ENCODE measurements at places on chromosomes 3 and 15.

GRCh38 chr3:137409584-137409983 lies 354.5 kb upstream of the SOX14 start:
- DNase-seq: no peak

DNA sequence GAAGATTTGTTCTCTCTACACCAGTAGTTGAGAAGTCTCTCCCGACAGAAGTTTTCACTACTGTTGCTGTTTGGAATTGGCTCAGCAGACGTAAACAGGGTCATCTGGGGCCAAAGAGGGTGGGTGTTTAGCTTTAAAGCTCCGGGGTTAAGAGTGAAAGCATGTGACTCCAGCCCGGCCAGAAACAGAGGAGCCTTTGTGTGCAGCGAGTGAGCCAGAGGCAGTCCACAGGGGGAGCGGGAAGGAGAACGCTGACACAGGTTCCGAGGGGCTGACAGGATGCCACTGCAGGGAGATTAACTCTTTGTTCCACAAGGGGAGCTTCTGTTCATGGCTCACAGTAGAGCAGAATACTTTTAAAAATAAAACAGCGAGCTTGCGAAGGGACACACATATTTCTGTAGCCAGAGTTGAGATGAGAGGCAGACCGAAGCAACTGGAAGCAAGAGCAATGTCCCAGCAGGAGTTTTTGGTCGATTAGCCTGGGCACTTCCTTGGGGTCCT lies 26.9 kb downstream of the BMF start:
- peak; percentile 78 for DNase-seq

DNA sequence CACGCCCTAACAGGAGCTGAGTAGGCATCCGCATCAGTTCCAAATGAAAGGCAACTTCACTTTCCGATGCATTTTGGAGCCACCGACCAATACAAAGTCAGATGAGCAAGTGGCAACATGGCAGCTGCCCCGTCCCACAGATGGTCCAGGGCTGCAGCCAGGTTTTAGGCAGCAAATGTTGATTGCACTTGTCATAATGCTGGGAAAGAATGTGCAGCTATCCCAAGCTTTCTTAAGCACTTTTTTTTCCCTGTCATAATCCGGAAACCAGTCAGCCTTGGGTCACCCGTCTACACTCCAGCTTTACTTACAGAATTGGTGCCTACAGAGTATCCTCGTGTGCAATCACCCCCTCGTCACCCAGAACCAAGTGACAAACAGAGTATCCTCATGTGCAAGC lies 147.7 kb downstream of the CHSY1 start:
- no peak for DNase-seq

DNA sequence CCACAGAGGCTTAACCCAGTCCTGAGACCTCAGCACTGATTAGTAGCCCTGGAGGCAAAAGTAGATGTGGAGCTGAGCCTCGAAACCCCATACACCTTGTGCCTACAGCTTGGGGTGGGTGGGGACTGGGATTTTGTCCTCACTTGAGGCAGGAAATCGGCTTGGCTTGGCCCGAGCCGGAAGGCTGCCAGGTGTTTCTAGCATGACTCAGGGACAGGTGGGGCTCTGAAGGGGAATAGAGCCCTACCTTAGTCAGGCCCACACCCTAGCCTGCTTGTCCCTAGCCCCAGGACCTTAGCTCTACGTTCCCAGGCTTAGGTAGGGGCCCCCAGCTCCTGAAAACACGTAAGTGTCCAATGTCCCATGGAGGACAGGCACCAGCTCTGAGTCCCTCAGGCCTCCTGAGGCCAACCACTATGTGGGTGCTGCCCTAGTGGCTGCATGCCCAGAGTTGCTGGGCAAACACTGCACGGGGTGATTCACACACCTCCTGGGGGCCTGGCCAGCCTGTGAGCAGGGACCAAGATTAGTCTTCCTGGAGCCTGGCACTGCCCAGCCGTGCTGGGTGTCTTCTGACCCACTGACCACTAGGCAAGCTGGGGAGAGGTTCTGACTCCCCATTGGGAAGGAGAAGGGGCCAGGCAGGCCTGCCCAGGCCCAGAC lies 3.1 kb downstream of the MST1R start:
- peak; percentile 34 for DNase-seq
